ENCODE measurements at places on chromosomes 6 and 20.

DNA sequence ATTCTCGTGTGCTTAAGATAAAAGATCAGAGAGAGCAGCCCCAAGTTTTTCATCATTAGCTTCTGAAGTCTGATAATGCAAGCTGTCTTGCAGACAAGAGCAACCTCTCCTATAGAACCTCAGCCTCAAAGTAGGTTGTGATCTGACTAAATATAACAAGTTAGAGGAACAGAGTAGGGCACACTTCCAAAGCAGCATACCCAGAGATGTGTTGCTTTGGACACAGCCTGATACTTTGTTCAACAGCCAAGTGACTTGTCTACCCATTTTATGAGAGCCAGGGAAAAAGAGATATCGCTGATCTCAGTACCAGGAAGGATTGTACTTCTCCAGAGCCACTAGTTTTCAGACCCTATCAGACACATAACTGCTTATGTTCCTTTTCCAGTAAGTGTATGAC, 44.2 kb upstream of the OPRM1 start:
- no peak for DNase-seq

GRCh38 chr20:32505723-32506473, 79.2 kb downstream of the NOL4L start:
- no peak for DNase-seq

- no peak for DNase-seq
These were observed 527.7 kb downstream of the ADGRB3 start for GRCh38 chr6:69162811-69163210.

DNA sequence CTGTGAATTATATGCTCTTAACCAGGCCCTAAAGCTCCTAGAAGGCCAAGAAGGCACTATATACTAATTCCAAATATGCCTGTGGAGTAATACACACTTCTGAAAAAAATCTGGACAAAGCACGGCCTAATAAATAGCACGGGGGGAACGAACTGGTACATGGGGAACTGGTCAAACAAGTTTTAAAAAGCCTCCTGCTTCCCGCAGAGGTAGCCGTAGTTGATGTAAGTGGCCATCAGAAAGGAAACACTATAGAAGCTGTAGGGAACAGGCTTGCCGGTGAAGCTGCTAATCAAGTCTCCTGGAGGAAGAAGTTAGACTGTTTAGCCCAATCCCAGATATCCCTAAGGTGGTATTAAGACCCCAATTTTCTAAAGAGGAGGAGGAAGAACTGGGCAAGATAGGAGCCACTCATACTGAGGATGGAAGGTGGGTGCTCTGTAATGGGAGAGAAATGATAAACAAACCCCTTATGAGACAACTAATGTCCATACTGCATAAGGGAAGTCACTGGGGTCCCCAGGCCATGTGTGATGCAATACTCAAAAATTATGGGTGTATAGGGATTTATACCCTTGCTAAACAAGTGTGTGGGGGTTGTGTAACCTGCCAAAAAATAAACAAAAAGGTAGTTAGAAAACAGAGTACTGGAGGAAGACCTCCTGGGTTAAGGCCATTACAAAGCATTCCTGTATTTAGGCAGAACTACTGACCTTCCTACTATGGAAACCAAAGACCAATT, 27.1 kb upstream of the ZNF318 start:
- no peak for DNase-seq

- no peak for DNase-seq
These were observed 54.4 kb downstream of the TOX2 start for GRCh38 chr20:43969028-43969447.

DNA sequence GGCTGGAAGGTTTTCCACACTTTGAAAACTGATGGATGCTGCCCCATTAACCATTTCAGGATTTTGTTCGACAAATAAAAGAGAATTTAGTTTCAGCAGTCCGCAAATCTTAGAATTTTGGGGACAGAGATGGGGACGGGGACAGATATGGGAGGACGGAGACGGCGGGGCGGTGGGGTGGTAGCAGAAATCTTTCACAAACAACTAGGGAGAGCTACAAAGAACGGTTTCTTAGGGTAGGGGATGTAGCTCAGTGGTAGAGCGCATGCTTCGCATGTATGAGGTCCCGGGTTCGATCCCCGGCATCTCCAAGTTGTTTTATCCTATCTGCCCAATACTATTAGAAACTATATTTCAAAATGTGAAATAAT, 15.1 kb downstream of the HMGN4 start:
- DNase-seq, result peak; percentile 88

- no peak for DNase-seq
These were observed 9.0 kb upstream of the PRDM1 start for GRCh38 chr6:106077170-106077569.

GRCh38 chr6:90472716-90473115, 114.2 kb downstream of the MAP3K7 start:
- no peak for DNase-seq

GRCh38 chr6:137056121-137056880, 11.5 kb upstream of the IL20RA start:
- DNase-seq, result no peak

DNA sequence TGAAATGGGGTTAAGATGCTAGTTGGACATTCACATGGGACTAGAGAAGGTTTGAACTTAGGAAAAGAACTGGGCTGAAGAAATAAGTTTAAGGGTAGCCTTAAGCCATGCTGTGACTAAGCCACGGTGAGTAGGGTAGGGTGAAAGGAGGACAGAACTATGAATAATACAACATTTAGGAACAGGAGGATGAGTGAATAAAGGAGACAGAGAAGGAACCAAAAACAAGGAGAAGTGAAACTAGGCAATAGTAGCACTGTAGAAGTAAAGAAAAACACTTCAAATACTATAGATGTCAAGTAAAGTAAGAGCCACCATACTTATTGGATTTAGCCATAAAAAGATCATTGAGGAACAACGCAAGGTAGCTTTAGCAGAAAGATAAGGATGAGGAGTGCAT, 111.2 kb downstream of the KCNQ5 start:
- DNase-seq, result no peak

DNA sequence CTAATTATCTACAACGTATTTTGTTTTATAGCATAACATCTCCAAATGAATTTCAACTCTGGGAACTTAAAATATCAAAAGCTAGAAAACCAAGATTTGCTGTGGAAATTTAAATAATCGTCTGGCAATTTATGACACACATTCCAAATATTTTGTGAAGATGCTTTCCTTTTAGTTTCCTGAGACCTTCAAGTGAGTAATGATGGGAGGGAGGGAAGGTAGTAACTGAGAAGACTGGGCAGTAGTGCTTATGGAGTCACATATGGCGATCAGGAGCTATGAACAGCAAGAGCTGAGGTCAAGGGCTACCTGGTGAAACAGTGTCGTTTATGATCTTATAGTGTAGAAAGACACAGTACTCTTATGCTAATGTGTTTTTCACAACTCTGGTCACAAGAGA, 178.2 kb upstream of the THEMIS start:
- no peak for DNase-seq

GRCh38 chr6:144008120-144008811, at the start of gene PLAGL1:
Gene PLAGL1 (minus strand): TSS chr6:144008259. CDS start chr6:143948136, 60,123 bp downstream.
- peak; percentile 53 for DNase-seq

- DNase-seq, result no peak
These were observed 8.0 kb downstream of the SNX21 start for GRCh38 chr20:45841407-45842129.

- DNase-seq, result no peak
These were observed 721.3 kb downstream of the EYS start for GRCh38 chr6:64985726-64986125.

GRCh38 chr20:10430000-10430466, 4.0 kb downstream of the MKKS start:
- no peak for DNase-seq

GRCh38 chr6:29831776-29832175, 4.2 kb downstream of the HLA-G start:
- no peak for DNase-seq

DNA sequence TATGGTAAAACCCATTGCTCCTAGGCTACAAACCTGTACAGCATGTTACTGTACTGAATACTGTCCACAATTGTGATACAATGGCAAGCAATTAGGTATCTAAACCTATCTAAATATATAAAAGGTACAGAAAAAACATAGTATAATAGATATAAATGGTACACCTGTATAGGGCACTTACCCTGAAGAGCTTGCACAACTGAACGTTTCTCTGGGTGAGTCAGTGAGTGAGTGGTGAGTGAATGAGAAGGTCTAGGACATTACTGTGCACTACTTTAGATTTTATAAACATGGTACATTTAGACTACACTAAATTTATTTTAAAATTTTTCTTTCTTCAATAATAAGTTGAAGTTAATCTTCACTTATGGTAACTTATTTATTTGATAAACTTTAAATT, 119.9 kb upstream of the CEP85L start:
- DNase-seq, result no peak

DNA sequence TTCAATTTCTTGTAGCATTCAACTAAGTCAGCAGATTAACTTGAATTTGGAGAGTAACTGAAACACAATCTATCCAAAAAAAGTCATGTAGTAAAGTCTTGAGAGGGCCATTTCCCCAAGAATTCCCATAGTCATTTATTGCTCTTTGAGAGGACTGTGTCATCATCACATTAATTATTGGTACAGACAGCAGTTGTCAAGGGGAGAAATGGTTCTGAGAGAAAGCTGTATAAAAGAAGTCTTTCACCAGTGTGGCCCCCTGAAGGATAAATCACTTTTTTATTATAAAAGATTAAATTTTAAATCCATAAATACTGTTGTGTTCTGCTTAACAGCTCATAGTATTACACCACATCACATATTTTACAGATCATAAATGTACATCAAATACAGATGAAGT, 111.5 kb downstream of the KHDRBS2 start:
- DNase-seq, result no peak

DNA sequence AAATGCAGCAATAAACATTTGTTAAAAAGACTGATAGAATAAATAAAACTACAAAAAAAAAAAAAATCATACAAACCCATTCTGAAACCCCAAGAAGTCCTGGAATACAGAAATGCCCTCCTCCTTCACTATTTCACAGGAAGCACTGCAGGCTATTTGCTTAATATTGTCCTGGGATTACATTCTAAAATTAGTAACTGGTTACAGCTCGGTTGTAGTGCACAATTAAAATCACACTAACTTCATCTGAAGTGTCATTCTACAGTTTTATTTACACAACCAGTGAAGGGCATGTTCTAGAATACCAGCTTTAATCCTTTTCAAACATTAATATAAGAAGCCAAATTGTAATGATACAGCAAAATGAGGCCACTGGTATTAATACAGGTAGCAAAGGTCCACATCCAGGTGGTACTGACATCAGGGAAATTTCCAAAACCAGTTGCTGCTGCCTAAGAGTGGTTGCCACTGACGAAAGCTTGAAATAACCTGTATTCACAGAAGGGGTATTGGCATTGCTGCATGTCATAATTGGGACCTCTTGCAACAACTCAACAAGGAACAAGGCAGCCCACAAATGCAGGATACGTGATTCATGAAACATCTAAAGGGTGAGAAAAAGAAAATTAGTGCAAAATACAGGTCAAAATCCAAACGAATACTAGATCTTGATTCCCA, 26.9 kb downstream of the AKIRIN2 start:
- no peak for DNase-seq

- no peak for DNase-seq
These were observed 85.7 kb upstream of the CDH4 start for GRCh38 chr20:61166324-61166723.

DNA sequence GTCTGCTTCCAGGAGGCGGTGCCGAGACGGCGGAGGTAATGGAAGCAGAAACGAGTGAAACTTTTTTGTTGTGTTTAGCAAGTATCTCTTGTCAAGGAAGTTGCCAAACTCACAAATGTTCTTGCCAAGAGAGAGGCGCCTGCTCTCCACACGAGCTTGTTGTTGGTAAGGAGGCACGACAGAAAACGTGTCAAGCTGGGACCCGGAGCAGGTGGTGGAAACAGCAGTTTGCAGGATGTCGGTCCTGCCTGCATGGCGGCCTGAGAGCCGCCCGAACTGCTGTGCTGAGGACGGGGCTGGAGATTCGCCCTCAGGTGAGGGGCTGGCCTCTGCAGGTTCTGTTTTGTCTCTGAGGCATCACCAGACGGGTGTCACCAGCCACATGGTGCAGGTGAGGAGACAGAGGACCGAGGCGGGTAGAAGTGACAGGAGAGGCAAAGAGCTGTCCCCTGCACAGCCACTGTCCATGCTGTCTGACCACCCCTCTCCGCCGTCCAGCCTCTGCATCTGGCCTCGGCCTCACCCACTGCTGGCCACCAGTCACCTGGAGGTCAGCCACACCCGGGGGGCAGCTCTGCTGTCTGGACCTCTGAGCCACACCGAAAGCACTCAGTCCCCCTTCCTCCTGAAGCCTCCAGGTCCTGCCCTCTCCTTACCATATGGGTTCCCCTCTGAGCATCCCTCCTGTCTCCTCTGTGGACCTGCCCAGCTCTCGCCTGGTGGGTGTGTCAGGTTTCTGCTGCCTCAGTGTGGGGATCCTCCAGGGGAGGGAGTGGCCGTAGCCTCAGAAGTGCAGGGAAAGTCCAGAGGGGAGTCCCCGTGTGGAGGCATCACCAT, 261.5 kb downstream of the TAF4 start:
- no peak for DNase-seq

DNA sequence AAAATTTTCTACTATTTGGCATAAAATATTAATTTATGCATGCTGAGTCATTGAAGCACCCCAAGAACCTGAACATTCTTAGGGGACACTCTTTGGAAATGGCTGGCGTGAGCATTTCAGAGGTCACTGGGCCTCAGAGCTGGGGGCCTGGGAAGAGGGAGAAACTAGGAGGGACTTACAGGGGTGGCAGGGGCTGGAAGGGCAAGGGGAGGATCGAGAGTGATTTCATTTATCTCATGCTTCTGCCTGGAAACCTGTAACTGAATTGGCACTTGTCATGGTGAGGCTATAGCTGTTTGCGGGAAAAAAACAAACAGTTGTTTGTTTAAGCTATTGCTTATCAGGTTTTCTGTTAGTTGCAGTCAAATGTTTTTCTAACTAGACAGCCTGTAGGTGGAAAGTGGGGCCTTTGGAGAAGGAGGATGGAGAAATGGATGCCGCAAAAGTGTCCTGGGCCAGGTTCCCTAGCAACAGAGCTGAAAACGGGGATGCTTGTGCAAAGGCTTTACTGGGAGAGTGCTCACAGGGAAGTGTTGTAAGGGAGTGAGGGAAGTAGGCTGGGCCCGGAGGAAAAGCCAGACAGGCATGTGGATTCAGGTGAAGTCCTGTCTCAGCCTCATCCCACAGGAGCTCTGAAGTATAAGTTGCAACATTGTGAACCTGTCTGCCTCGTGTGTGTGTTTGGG, 36.4 kb upstream of the KAT14 start:
- no peak for DNase-seq

DNA sequence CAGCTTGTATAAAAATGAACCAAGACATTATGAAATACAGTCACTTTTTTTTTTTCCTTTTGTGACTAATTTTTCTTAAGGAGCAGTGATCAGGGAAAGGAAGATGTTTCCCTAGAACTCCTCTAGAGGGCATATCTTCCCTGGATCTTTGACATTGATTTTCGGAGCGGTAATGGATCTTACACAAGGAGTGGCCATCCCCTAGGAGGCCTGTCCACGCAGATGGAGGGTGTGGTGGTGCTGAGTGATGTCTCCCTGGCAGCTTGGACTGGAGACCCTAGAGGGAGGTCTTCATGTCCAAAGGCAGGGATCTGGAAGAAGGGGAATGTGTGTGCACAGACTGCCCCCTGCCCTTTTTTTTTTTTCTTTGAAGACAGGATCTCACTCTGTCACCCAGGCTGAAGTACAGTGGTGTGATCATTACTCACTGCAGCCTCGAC, 7.0 kb upstream of the KIFC1 start:
- DNase-seq, result peak; percentile 44

All from K562 (cell line).